ENCODE measurements at places on chromosomes 4 and X.

- peaks cover 18% of the 10 kb centered on the region for H3K4me1 ChIP-seq
- H3K36me3 ChIP-seq: peaks cover 17% of the 10 kb centered on the region
- peaks cover 3% of the 10 kb centered on the region for H3K27me3 ChIP-seq
- no peak for DNase-seq
- no peak overlapping the region for H3K4me3 ChIP-seq
- H3K27ac ChIP-seq: no peak overlapping the region
These were observed 131.2 kb upstream of the SPRY1 start for GRCh38 chr4:123265443-123265842.

- H3K36me3 ChIP-seq: peaks cover 28% of the 10 kb centered on the region
- peaks cover 2% of the 10 kb centered on the region for H3K27me3 ChIP-seq
These were observed 209.9 kb downstream of the SHROOM3 start for GRCh38 chr4:76644831-76645485.

GRCh38 chr4:71857713-71858451, 74.0 kb upstream of the GC start:
- H3K36me3 ChIP-seq: peaks cover 4% of the 10 kb centered on the region
- DNase-seq: no peak
- peaks cover 5% of the 10 kb centered on the region for H3K4me1 ChIP-seq
- no peak overlapping the region for H3K4me3 ChIP-seq
- peak overlapping the region; percentile 79 for H3K27ac ChIP-seq

GRCh38 chrX:68508799-68509198, 9.9 kb downstream of the YIPF6 start:
- H3K4me3 ChIP-seq: no peak overlapping the region
- DNase-seq: no peak
- peaks cover 16% of the 10 kb centered on the region for H3K4me1 ChIP-seq
- H3K27me3 ChIP-seq: no peaks in the 10 kb centered on the region
- H3K36me3 ChIP-seq: peaks cover 10% of the 10 kb centered on the region

GRCh38 chr4:170827562-170828274, 738.0 kb upstream of the AADAT start:
- H3K4me1 ChIP-seq: no peaks in the 10 kb centered on the region
- no peak for DNase-seq
- no peaks in the 10 kb centered on the region for H3K27me3 ChIP-seq

GRCh38 chr4:106809076-106809475, 227.0 kb downstream of the DKK2 start:
- H3K27ac ChIP-seq: no peak overlapping the region
- H3K36me3 ChIP-seq: no peaks in the 10 kb centered on the region
- no peaks in the 10 kb centered on the region for H3K27me3 ChIP-seq
- H3K4me1 ChIP-seq: peaks cover 18% of the 10 kb centered on the region
- no peak overlapping the region for H3K4me3 ChIP-seq
- DNase-seq: no peak

DNA sequence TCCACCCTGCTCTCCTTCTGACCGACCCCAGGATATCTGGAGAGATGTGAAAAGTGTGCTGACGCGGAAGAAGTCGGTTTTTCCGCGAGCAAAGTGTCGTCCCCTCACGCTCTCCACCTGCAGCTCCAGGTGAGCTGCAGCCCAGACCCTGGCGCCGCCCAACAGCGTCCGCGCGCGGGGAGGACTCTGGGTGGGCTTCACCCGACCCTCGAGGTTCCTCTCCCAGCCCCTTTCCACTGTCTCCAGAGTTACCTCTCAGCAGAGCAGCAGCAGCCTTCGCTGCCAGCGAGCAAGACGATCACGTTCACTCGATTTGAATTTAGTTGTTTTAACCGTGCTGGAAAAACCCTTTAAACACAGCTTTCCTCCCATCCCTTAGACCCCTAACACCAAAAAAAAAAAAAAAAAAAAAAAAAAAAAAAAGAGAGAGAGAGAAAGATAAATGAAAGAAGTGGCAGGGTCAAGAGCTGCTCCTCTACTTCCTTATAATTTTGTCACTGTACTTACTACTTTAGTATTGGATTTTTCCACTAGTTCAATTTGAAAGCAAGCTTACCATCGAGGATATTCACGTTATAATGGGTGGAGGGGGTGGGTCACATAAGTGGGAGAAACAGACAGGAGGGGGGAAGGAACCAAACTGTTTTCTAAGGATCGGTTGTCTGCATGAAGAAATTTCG, 758 bp upstream of the NR3C2 start:
- H3K4me1 ChIP-seq: peaks cover 18% of the 10 kb centered on the region
- H3K4me3 ChIP-seq: peak overlapping the region; percentile 98
- H3K36me3 ChIP-seq: no peaks in the 10 kb centered on the region
- H3K27ac ChIP-seq: no peak overlapping the region
- DNase-seq: no peak

- no peak overlapping the region for H3K4me3 ChIP-seq
- no peaks in the 10 kb centered on the region for H3K27me3 ChIP-seq
- DNase-seq: no peak
- H3K36me3 ChIP-seq: peaks cover 5% of the 10 kb centered on the region
- H3K27ac ChIP-seq: no peak overlapping the region
- peaks cover 10% of the 10 kb centered on the region for H3K4me1 ChIP-seq
These were observed 309.8 kb downstream of the LDB2 start for GRCh38 chr4:16588651-16589050.

- peaks cover 33% of the 10 kb centered on the region for H3K4me1 ChIP-seq
- peaks cover 44% of the 10 kb centered on the region for H3K36me3 ChIP-seq
- DNase-seq: no peak
- H3K27ac ChIP-seq: peak overlapping the region; percentile 94
These were observed 529 bp upstream of the UBA6 start for GRCh38 chr4:67701517-67701850.

GRCh38 chr4:138299881-138300280, 57.7 kb upstream of the SLC7A11 start:
- H3K27ac ChIP-seq: no peak overlapping the region
- peaks cover 4% of the 10 kb centered on the region for H3K27me3 ChIP-seq
- no peak overlapping the region for H3K4me3 ChIP-seq
- DNase-seq: no peak

- no peaks in the 10 kb centered on the region for H3K36me3 ChIP-seq
- no peak for DNase-seq
- H3K27ac ChIP-seq: no peak overlapping the region
- H3K4me3 ChIP-seq: no peak overlapping the region
- H3K4me1 ChIP-seq: no peaks in the 10 kb centered on the region
These were observed 11.1 kb downstream of the EXOC1L start for GRCh38 chr4:55830716-55831115.

- peak; percentile 12 for DNase-seq
- H3K36me3 ChIP-seq: no peaks in the 10 kb centered on the region
- H3K27me3 ChIP-seq: no peaks in the 10 kb centered on the region
- no peak overlapping the region for H3K27ac ChIP-seq
These were observed 338.9 kb upstream of the FAM241A start for GRCh38 chr4:111806331-111806730.

DNA sequence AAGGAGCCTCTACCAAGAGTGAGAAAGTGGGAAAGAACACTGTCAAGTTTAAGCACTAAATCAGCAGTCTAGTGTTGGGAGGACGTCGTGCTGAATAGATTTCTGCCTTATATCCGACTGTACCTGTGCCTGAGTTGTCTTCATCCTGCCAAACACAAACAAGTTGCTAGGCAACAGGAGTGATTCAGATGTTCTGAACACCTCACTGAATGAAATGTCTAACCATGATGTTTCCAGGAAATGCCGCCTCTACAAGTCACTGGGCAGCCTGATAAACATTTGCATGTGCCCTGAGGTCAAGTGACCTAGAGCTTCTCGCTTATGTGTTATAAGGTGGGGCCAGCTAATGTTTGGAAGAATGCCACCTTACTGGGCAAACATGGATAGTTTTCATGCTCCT, 37.9 kb downstream of the SGMS2 start:
- no peak for DNase-seq
- no peaks in the 10 kb centered on the region for H3K36me3 ChIP-seq
- H3K27me3 ChIP-seq: peaks cover 2% of the 10 kb centered on the region
- H3K4me1 ChIP-seq: no peaks in the 10 kb centered on the region
- H3K4me3 ChIP-seq: no peak overlapping the region
- H3K27ac ChIP-seq: no peak overlapping the region

DNA sequence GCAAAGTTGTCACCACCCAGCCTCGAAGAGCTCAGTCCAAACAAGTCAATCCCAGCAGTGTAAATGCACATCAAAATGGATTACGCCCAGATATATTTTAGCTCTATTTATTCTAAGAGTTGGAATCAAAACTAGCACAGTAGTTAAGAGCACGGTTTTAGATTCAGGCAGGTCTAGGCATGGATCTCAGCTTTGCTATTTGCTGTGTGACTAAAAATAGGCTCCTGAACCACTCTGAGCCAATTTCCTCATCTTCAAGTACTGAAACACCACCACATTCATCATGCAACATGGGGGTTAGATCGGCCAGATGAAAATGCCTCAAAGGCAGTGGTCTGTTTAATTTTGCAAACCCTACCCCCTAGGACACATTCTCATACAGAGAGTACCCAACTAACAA, 55.9 kb upstream of the FGFBP2 start:
- no peak overlapping the region for H3K27ac ChIP-seq
- peaks cover 37% of the 10 kb centered on the region for H3K36me3 ChIP-seq
- H3K4me3 ChIP-seq: no peak overlapping the region
- no peak for DNase-seq

GRCh38 chr4:130576218-130576617, 1480.3 kb downstream of the C4orf33 start:
- H3K36me3 ChIP-seq: no peaks in the 10 kb centered on the region
- no peaks in the 10 kb centered on the region for H3K27me3 ChIP-seq
- no peak for DNase-seq
- H3K4me1 ChIP-seq: peaks cover 39% of the 10 kb centered on the region
- peak overlapping the region; percentile 11 for H3K27ac ChIP-seq
- no peak overlapping the region for H3K4me3 ChIP-seq

DNA sequence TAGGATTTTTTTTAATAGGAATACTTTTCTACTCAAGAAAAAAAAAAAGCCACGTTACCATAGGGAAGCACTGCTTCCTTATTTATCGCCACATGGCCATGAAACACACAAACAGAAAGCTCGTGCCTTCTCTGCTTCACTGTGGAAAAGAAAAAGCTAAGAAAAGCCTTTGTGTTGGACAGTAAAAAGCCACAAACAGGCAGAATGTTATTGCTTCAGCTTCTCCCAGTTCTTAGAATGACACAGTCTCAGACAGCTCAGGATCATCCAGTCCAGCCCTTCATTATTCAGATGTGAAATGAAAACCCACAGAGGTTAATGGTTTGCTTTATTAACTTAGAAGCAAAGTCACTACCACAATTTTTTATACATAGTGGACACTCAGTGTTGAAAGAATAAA, 181.6 kb upstream of the NOCT start:
- no peak overlapping the region for H3K27ac ChIP-seq
- H3K36me3 ChIP-seq: no peaks in the 10 kb centered on the region
- no peaks in the 10 kb centered on the region for H3K27me3 ChIP-seq
- H3K4me1 ChIP-seq: peaks cover 46% of the 10 kb centered on the region
- H3K4me3 ChIP-seq: no peak overlapping the region

- no peak overlapping the region for H3K27ac ChIP-seq
- H3K27me3 ChIP-seq: peaks cover 5% of the 10 kb centered on the region
- H3K4me1 ChIP-seq: peaks cover 13% of the 10 kb centered on the region
- no peaks in the 10 kb centered on the region for H3K36me3 ChIP-seq
These were observed 424.5 kb downstream of the RPA4 start for GRCh38 chrX:97308171-97308570.

- H3K36me3 ChIP-seq: no peaks in the 10 kb centered on the region
- H3K27me3 ChIP-seq: no peaks in the 10 kb centered on the region
- peak overlapping the region; percentile 16 for H3K27ac ChIP-seq
- H3K4me1 ChIP-seq: peaks cover 46% of the 10 kb centered on the region
- no peak overlapping the region for H3K4me3 ChIP-seq
These were observed 227.3 kb downstream of the QDPR start for GRCh38 chr4:17284323-17285175.

GRCh38 chrX:75522565-75523431, at the start of gene ZDHHC15:
Gene ZDHHC15, minus strand, starts transcription at chrX:75523037. Its CDS starts 13 bp downstream, at chrX:75523024.
- H3K36me3 ChIP-seq: peaks cover 7% of the 10 kb centered on the region
- peaks cover 26% of the 10 kb centered on the region for H3K4me1 ChIP-seq
- H3K27me3 ChIP-seq: peaks cover 5% of the 10 kb centered on the region
- H3K27ac ChIP-seq: peak within 1 kb of the TSS; percentile 91
- peak; percentile 58 for DNase-seq

GRCh38 chr4:184317234-184317918, 99.7 kb upstream of the ENPP6 start:
- peaks cover 19% of the 10 kb centered on the region for H3K27me3 ChIP-seq
- H3K36me3 ChIP-seq: no peaks in the 10 kb centered on the region
- DNase-seq: no peak
- H3K27ac ChIP-seq: no peak overlapping the region
- no peak overlapping the region for H3K4me3 ChIP-seq

DNA sequence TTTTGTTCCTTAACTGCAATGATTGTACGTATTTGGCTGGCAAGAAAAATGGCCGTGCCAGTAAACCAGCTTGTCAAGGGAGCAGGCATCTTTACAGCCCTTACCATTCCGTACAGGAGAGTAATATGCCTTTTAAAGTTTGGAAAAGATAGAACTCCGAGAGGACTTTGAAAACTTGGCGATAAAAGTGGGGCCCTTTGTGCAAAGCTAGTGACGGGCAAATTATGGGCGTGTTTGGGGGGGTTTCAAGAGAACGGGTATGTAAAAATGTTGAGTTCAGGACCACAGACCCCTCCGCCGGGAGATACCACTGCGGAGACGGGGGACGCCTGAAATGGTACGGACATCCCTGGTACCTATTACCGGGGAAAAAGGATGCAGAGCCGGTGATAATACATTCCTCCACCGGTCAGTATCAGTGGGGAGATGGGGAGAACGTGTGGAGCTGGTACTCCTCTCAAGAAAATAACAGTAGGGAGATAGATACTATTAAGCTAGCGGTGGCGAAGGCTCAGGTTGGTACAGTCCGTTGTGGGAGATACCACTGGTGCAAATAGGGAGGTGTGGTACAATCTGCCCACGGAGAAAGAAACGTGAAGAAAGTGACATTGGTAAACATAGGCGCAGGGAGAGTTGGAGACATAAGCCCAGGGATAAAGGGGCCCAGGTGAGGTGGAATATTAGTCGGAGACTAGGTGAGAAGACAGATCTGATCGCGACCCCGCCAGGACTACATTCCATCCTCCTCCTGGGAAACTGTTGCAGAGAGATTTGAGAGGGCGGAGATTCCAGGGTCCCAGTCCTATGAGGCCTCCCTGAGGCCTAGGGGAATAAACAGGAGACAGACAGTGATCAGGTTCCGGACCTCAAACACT, 14.5 kb downstream of the SPACA5 start:
- no peaks in the 10 kb centered on the region for H3K27me3 ChIP-seq
- peak overlapping the region; percentile 95 for H3K4me3 ChIP-seq
- peaks cover 5% of the 10 kb centered on the region for H3K4me1 ChIP-seq

- no peak overlapping the region for H3K4me3 ChIP-seq
- peaks cover 12% of the 10 kb centered on the region for H3K4me1 ChIP-seq
- no peak for DNase-seq
These were observed 48.2 kb downstream of the USP26 start for GRCh38 chrX:133048751-133049150.
